Tibial nerve (tissue), 4 donors: ENCODE measurements at places on chromosomes 4 and X.

DNA sequence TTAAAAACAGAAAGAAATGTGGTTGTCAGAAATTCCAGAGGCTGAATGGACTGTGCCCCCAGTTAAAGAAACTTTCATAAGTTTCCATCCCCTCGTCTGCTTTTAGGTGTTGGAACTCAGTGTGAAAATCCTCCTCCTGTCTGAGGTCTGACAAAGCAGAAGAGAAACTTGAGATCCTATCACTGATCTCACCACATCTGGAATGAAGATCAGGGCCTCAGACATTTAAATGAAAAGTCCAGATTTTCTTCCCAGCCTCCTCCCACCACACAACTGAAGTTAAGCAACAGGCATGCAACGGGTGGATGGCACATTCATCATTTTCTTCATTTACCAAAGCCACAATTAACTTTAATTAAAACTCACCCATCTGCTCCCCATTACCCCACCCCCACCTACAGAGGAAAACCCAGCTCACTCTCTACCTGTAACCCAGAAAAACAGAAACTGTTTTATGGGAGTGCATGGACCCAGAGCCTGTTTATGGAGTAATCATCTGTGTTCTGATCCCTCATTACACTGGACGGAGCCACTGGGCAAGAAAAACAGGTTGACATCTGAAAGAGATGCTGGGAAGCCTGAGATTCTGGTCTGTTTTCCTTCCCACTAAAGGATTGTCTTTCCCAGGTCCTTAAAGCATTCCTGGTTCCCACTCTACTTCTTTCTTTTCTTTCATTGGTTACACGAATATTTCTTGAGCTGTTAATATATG, 58.1 kb upstream of the HOPX start:
- no peaks in the 10 kb centered on the region for H3K27me3 ChIP-seq
- H3K36me3 ChIP-seq = no peaks in the 10 kb centered on the region
- no peak overlapping the region for H3K4me3 ChIP-seq

- H3K36me3 ChIP-seq = no peaks in the 10 kb centered on the region
- no peak for DNase-seq
- H3K4me1 ChIP-seq = no peaks in the 10 kb centered on the region
- no peak overlapping the region for H3K27ac ChIP-seq
Observed at GRCh38 chr4:188714501-188714900, 575.3 kb downstream of the TRIML1 start.

DNA sequence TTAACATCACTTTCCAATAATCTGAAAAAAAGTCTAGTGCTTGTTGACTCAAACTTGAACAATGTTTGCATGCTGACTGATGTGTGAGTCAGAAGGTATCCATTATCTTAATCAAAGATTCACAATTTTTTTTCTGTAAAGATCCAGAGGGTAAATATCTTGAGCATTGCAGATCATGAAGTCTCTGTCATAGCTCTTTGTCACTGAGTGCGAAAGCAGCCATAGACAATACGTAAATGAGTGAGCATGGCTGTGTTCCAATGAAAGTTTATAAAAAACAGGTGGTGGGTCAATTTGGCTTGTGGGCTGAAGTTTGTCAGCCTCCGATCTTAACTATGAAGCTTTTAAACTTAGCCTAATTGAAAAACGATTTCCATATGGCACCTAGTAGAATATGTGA, 37.7 kb downstream of the NHS start:
- DNase-seq = no peak
- no peaks in the 10 kb centered on the region for H3K4me1 ChIP-seq
- no peak overlapping the region for H3K4me3 ChIP-seq
- no peaks in the 10 kb centered on the region for H3K27me3 ChIP-seq
- no peak overlapping the region for H3K27ac ChIP-seq

DNA sequence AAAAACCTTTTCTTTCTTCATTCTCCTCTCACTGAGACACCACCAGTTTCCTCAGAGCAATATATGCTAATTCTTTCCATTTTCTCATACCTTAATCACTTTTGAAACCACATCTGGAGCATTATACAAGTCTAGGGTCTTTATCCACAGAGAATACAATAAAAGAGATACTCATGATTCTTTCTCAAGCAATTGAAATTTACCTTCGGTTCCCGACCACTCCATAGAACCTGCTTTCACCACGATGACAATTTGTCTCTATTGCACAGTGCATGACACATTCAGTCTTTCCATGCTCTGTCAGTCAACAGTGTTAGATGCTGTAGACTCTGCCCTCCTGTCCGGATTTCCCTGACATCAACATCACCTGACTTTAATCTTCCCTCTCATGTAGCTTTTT, 409.3 kb upstream of the NWD2 start:
- no peak overlapping the region for H3K27ac ChIP-seq
- DNase-seq = no peak
- H3K36me3 ChIP-seq = no peaks in the 10 kb centered on the region
- no peaks in the 10 kb centered on the region for H3K4me1 ChIP-seq
- no peak overlapping the region for H3K4me3 ChIP-seq

GRCh38 chr4:183783991-183784553, 121.0 kb upstream of the STOX2 start:
- peak overlapping the region; percentile 80 for H3K27ac ChIP-seq
- H3K4me1 ChIP-seq = peaks cover 7% of the 10 kb centered on the region
- no peak overlapping the region for H3K4me3 ChIP-seq
- DNase-seq = peak; percentile 52

GRCh38 chr4:100414016-100414790, 103.6 kb downstream of the EMCN start:
- no peaks in the 10 kb centered on the region for H3K36me3 ChIP-seq
- H3K4me3 ChIP-seq = no peak overlapping the region
- H3K27me3 ChIP-seq = no peaks in the 10 kb centered on the region
- H3K4me1 ChIP-seq = no peaks in the 10 kb centered on the region
- H3K27ac ChIP-seq = no peak overlapping the region
- no peak for DNase-seq

DNA sequence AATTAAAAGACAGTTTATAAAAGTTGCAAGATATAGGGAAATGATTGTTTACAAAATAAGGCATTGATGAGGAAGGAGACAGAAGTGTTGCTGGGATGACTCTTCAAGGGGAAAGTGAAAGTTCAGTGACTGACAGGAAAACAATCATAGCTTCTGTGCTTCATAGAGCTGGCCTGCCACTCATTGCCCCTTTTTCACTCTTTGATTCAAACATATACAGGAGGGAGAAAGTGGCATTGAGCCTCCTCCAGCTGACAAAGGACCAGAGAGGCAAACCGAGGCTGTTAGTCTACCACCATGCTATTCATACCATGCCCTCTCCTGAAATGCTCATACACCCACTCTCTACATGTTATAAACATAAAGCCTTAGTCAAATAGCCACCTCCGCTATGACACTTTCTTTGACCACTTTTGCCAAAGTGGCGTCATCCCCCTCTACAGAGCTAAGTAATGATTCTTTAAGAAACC, 79.2 kb upstream of the ATOH1 start:
- no peak overlapping the region for H3K4me3 ChIP-seq
- H3K4me1 ChIP-seq = no peaks in the 10 kb centered on the region
- H3K27me3 ChIP-seq = no peaks in the 10 kb centered on the region
- no peak for DNase-seq
- no peaks in the 10 kb centered on the region for H3K36me3 ChIP-seq
- no peak overlapping the region for H3K27ac ChIP-seq

DNA sequence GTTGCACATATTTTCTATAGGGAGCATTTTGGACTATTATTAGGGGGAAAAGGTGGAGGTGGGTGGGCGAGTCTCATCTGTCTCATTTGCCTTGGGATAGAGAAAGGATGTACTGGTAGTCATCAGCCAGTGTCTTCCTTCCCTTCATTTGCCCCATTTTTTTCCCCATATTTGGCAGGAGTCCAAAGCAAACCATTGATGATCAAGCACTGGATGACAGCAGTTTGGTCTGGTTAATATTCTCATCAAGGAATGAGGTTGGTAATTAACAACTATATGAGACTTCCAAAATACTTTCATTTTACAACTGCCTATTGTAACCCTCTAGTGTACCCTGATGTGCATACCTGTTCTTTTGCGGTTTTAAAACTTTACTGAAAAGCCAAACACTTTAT, 22.6 kb upstream of the IGFBP7 start:
- H3K27me3 ChIP-seq = no peaks in the 10 kb centered on the region
- no peak for DNase-seq
- H3K27ac ChIP-seq = no peak overlapping the region

DNA sequence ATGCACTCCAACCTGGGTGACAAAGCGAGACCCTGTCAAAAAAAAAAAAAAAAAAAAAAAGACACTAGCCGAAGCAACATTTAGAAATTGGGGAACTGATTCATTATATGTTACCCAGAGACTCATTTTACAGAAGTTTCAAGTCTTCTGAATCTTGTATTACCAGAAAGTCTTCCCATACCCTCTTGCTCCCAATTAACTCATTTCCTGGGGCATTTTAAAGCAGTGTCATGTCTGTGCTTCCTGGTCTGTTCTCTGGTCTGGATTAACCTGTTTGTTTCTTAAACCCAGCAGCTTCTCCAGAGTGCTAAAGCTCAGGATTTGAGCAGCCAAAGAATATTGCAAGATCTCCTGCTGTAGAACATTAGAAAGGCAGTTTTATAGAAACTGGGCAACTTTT, 43.7 kb downstream of the FRMPD3 start:
- peaks cover 17% of the 10 kb centered on the region for H3K27me3 ChIP-seq
- DNase-seq = no peak
- H3K4me3 ChIP-seq = no peak overlapping the region
- no peaks in the 10 kb centered on the region for H3K36me3 ChIP-seq
- no peak overlapping the region for H3K27ac ChIP-seq

- no peaks in the 10 kb centered on the region for H3K27me3 ChIP-seq
- peak within 1 kb of the TSS; percentile 92 for H3K27ac ChIP-seq
- H3K4me1 ChIP-seq = no peaks in the 10 kb centered on the region
- peak within 1 kb of the TSS; percentile 41 for H3K4me3 ChIP-seq
- H3K36me3 ChIP-seq = peaks cover 9% of the 10 kb centered on the region
Observed at GRCh38 chrX:15335135-15336022, at the start of gene PIGA. TSS of gene PIGA (minus strand) at chrX:15335523. CDS start at chrX:15331930, 3,593 bp downstream.

GRCh38 chr4:165010991-165011390, 20.8 kb upstream of the TRIM60 start:
- H3K27me3 ChIP-seq = no peaks in the 10 kb centered on the region
- H3K27ac ChIP-seq = no peak overlapping the region
- no peak for DNase-seq
- H3K4me3 ChIP-seq = no peak overlapping the region
- H3K4me1 ChIP-seq = no peaks in the 10 kb centered on the region
- no peaks in the 10 kb centered on the region for H3K36me3 ChIP-seq

GRCh38 chr4:73267050-73267449, 8.5 kb upstream of the ANKRD17 start:
- no peaks in the 10 kb centered on the region for H3K36me3 ChIP-seq
- no peaks in the 10 kb centered on the region for H3K4me1 ChIP-seq
- H3K4me3 ChIP-seq = no peak overlapping the region
- H3K27ac ChIP-seq = no peak overlapping the region
- no peak for DNase-seq
- H3K27me3 ChIP-seq = no peaks in the 10 kb centered on the region

DNA sequence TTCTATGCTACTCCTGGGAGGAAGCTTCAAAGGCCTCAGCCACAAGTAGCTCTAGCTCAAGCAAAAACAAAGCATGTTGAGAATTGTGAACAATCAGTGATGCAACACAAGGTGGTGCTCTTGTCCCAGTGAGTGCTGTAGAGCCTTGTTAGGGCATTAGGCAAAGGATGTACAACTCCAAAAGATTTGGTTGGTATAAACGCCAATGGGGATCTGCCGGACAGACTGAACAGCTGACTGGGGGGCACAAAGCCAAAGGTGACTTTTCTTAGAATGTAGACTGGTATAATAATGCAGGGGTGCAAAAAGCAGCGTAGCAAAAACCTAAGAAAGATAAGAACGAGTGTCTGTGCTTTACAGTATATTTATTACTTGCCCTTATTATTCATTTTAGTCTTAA, 62.6 kb upstream of the ALB start:
- no peak for DNase-seq
- no peak overlapping the region for H3K4me3 ChIP-seq
- no peak overlapping the region for H3K27ac ChIP-seq
- H3K4me1 ChIP-seq = no peaks in the 10 kb centered on the region
- H3K36me3 ChIP-seq = no peaks in the 10 kb centered on the region

- no peaks in the 10 kb centered on the region for H3K36me3 ChIP-seq
- no peaks in the 10 kb centered on the region for H3K27me3 ChIP-seq
- no peak overlapping the region for H3K27ac ChIP-seq
- no peak overlapping the region for H3K4me3 ChIP-seq
- H3K4me1 ChIP-seq = no peaks in the 10 kb centered on the region
- DNase-seq = no peak
Observed at GRCh38 chr4:71558248-71558647, 219.4 kb downstream of the SLC4A4 start.

DNA sequence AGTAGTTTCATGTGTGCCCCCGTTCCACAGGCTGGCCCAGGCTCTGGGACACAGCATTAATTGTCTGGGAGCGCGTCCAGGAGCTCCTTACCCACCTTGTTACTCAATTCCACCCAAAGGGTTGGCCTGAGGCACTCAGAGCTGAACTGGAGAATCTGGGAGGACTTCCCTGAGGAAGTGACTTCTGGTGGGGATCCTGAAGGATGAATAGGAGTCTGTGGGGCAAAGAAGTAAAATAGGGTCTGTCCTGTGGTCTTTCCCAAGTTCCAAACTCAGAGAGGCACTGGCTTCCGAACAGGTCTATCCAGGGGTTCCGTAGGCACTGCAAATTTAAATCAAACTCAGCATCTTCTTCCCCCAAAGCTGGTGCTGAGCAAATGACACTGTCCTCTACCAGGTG, 204.3 kb downstream of the AFAP1 start:
- no peak overlapping the region for H3K4me3 ChIP-seq
- H3K36me3 ChIP-seq = peaks cover 84% of the 10 kb centered on the region
- no peaks in the 10 kb centered on the region for H3K4me1 ChIP-seq
- no peak for DNase-seq
- no peak overlapping the region for H3K27ac ChIP-seq
- H3K27me3 ChIP-seq = no peaks in the 10 kb centered on the region

DNA sequence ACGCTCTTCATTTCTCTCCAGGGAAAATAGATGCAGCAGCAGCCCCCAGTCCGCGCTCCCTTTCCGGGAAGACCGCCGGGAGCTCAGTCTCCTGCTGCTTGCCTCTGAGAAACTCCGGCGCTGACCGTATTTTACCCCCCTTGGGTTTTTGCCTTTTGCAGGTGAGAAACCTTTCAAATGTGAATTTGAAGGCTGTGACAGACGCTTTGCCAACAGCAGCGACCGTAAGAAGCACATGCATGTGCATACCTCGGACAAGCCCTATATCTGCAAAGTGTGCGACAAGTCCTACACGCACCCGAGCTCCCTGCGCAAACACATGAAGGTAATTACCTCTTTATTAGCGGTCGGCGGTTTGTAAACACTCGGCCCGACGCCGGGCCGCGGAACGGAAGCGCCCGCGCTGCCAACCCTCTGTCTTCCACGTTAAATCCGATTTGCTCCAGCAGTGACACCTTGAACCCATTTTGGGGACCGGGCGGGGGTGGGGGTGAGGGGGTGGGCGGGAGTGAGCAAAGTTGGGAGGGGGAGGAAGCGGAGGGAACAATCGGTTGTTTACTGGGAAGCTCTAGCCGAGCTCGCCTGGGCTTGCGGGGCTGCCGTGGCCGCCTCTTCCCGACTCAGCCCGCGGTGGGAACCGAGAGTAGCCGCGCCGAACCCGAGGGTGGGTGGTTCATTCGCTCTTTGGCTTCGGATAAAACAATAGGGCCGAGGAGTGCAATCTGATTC, 3.0 kb downstream of the ZIC3 start:
- no peaks in the 10 kb centered on the region for H3K4me1 ChIP-seq
- no peak for DNase-seq
- H3K27me3 ChIP-seq = peaks cover 96% of the 10 kb centered on the region
- no peak overlapping the region for H3K4me3 ChIP-seq
- no peaks in the 10 kb centered on the region for H3K36me3 ChIP-seq
